Stimulated activated CD4-positive, alpha-beta T cell treated with anti-CD3 and anti-CD28 coated beads, Interleukin-12 subunit alpha, Interleukin-12 subunit beta, amount 100 ng/mL, for 24 hours (primary cell): ENCODE measurements at places on chromosomes 6 and 20.

DNA sequence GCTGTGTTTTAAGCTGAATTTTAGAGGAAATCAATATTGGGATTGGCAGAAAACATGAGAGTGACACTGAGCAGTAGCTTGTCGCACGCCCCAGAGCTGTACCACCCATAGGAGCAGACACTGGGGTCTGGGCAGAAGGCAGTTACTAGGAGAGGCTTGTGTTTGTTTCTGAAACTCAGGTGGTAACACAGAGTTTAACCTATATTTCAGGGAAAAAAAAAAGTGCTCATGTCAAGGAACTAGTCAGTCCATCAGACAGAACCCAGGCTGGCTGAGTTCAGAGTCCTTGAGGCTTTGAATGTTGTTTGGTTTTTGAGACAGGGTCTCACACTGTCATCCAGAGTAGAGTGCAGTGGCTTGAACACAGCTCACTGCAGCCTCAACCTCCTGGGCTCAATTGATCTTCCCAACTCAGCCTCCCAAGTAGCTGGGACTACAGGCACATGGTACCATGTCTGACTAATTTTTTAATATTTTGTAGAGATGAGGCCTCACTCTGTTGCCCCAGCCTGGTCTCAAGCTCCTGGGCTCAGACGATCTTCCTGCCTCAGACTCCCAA lies 6.6 kb downstream of the SLC22A1 start:
- DNase-seq = no peak

DNA sequence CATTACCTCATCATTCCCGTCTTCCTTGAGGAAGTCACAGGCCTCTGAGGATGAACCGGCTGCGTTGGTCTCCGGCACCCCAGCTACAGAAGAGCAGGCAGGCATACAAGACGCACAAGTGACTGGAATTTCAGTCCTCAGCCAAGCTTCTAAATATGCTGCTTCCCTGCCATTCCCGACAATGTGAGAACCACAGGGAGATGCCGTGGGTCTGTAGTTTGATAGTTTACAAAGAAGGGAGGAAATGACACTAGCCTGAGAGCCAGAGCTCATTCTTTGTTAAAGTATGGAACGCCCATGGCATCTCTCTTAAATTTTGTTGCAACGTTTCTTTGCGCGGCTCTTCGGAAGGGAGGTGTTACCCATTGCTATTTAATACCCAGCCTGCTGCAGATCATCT lies 25.7 kb downstream of the HEBP2 start:
- DNase-seq = no peak

GRCh38 chr6:11685481-11686093 lies 93.0 kb downstream of the ADTRP start:
- DNase-seq = no peak

DNA sequence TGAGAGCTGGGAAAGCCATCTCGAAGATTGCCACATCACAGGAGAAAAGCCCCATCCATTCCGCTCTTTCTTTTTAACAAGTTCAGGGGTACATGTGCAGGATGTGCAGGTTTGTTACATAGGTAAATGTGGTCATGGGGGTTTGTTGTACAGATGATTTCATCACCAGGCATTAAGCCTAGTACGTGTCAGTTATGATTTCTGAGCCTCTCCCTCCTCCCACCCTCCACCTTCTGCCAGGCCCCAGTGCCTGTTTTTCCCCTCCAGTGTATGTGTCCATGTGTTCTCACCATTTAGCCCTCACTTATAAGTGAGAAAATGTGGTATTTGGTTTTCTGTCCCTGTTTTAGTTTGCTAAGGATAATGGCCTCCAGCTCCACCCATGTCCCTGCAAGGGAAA lies 566.5 kb upstream of the AGPAT4 start:
- DNase-seq = no peak

DNA sequence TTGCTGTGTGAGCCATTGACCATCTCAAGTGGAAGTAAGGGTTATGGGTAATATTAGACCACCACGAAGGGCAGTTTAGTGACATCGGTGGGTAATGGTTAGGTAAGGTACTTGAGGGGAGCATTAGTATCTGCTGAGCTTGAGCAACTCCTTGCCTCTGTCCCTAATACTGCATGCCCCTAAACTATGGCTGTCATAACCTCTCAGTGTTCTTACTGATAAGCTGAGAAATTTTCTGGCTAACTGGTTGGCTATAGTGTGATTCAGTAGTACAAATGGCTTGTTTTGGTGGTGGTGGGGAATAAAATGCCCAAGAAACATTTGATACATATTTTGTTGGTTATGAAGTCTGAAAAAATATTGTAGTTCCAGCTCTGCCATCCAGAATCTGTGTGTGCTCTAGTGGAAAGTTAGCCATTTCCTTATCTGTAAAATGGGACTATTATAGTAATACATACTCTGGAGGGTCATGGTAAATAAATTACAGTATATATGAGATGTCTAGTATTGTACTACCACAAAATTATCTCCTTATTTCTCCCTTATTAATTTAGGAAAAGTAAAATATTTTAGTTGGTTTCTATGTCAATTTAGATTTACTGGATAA lies 113.1 kb downstream of the NCOA3 start:
- no peak for DNase-seq
